ENCODE measurements at places on chromosomes 12 and 14.
A peak's percentile ranks its signal among the peaks of the same experiment; 100 is the strongest.

DNA sequence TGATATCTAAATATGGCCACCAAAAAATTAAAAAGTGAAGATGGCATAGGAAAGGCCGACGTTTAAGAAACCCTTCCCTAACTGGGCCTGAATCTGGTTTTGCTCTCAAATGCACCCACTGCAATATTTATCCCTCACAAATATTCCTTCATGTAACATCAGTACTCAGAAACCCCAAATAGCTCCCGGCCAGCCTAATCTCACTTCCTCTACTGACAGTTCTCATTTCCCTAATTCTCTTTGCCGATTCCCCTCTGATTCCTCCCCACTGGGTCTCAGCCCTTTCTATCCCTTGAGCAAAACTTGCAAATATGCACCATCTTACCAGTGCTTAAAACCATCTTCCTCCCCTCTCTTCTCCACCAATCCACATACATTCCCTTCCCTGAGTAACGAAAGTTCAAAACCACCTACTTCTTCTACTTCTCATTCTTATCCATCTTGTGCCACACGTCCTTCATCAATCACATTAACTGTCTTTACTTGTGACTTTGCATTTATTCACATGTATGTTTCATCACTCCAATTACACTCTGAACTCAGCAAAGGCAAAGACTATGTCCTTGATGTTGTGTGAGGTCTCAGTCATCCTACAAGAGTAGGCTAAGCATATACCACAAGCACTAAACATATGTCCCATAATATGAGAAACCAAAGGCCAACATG is 23.1 kb downstream of the KCNK10 start:
- DNase-seq, result no peak

DNA sequence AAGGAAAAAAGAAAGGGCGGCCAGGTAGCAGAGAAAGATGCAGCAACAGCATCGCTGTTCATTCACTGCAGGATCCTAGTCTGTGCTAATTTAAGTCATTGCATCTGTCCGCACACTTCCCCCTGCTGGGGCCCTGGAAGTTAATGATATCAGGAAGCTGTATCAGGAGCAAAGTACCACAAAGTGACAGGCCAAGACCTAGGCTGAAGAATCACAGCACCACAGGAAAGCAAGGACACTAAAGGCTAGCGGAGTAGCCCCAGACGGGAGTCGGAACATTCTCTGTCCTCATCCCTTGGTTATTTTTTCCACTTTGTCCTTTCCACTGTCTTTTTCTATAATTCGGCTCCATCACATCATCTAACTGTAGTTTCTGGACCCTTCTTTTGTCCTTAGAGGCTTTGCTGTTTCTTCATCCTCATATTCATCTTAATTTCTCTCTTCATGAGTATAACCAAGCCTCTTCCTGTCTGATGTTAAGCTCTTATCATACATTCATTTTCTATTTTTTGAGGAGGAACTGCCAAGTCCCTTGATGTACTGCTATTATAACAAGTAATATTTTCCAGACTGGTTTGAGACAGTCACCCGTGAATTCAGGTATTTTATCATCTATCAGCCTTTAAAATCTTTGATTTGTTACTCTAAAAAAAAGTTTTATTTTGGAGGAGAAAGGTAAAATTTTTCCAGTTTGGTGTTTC is 28.3 kb downstream of the DUSP16 start:
- no peak for DNase-seq

DNA sequence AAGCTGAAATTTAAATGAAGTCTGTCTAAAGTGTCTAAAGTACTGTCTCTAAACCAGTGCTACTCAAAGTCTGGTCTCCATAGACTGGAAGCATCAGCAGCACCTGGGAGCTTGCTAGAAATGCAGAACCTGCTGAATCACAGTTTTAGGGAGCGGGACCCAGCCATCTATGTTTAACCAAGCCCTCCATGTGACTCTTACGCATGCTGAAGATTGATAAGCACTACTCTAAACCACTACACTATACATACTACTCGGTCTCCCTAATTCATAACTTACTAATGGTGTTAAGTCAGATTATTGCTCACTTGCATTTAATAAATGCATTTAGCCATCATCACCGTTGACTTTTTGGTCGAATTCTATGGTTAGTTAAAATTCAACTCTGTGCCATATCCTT is 88.8 kb downstream of the SLC25A21 start:
- no peak for DNase-seq

DNA sequence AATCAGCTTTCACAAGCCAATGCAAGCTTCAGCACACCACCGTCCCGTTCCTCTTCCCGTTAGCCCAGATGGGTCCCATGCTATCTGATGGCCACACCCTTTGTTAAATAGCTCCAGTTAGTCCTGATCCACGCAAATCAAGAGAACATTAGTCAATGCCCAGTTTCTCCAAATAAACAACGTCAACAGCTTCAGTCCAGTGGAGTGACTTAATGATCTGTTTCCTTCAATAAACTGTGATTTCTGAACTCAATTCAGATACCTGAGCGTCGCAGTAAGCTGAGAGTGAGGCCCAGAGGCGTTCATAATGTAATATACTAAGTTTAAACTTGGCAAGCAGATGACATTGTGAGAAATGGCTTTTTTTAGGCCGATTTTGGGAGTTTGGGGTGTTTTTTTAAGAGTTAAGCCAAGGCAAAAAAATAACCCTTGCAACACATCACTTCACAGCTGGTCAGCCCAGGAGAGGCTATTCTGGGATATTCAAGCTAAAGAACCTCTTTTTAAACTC is 112.3 kb downstream of the ZFP36L1 start:
- DNase-seq, result no peak

DNA sequence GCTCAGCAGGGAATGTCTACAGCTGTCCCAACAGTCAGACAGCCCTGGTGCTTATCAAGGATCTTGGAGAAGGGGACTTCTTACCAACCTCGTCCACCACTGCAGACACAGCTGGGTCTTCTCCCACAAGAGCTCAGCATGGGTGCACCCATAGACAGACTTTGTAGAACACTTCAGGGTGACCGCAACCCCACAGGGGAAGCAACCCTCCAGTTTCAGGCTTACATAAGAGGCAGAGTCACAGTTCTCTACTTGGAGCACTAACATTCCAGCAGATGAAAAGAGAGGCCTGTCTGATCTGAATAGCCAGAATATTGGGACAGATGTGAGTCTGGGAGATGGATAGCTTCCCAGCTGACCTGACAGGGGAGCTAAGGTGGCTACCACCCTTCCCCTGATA is 3.5 kb upstream of the CLEC1A start:
- DNase-seq, result no peak

GRCh38 chr12:64383675-64384074 is 6.9 kb downstream of the C12orf56 start:
- DNase-seq, result no peak

DNA sequence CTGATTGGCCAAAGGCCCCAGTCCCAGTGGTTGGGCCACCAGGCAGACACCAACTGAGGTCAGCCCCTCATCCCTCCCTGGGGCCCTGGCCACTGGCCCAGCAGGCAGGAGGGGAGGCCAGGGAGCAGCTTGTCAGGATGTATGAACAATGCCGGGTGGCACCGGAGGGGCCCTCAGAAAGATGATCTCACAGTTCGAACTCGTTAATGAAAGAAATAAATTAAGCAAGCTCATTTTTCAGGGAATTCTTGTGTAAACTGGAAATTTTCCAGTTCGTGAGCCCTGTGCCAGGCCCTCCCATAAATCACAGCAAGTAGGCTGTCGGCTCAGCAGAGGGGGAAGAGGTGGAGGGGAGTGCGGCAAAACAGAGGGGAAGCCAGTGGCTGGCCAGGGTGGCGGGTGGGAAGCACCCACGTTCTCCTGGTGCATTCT is 177.0 kb upstream of the VASH1 start:
- no peak for DNase-seq

- no peak for DNase-seq
These were observed 40.1 kb downstream of the TRAF3 start for GRCh38 chr14:102817318-102817717.

GRCh38 chr14:106315436-106315835 is 789.1 kb downstream of the TMEM121 start:
- DNase-seq, result no peak

DNA sequence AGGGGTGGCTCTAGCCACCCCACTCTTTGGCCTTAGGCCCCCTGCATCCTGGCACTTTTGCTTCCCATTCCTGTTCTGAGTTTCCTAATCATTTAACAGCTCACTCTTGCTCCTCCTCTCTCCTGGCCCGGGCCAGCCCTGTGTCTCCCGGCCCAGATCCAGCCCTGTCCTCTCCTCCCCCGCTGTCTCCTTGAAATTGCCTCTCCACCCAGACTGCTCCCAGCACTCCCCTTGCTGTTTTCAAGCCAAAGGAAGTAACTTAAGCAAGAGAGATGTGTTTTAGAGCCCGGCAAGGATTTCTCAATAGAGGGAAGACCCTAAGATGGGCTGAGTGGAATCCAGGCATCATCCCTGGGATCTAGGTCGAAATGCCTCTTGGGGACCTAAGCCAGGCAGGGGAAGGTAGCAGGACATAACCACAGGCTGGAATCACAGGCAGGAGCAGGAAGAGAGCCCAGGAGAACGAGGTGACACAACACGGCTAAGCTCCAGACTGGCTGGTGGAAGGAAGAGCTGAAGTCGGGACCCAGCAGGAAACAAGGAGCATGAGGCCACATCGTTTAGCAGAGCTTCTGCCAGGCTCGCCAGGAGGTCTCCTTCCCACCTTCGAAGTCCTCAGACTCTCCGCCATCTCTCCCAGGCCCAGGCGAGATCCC is 2.0 kb upstream of the LRP1-AS start:
- no peak for DNase-seq

DNA sequence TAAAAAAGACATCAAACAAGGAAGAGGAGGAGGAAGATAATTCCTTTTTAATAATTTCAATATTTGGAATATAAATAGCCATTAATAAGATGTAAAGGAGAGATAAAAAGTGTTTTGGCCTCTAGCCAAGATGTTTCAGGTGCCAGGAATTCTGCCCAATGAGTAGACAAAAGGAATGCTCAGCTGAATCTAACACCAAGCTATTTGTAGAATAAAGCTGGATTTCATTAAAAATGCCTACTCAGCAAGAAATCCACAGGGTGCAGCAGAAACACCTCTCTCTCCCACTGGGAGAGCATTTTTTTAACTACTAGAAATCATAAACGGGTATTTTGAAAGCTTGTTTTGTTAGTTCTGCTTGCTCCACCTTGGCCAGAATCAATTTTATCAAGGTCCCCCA is 4.1 kb upstream of the STAB2 start:
- no peak for DNase-seq

- no peak for DNase-seq
These were observed 5.3 kb downstream of the OASL start for GRCh38 chr12:121033625-121034349.

GRCh38 chr12:97131220-97131981 is 224.3 kb downstream of the NEDD1 start:
- DNase-seq, result peak; percentile 27

GRCh38 chr12:113234483-113234882 is 13.2 kb downstream of the TPCN1 start:
- no peak for DNase-seq

GRCh38 chr12:109504068-109504467 is 26.6 kb downstream of the UBE3B start:
- DNase-seq, result no peak

DNA sequence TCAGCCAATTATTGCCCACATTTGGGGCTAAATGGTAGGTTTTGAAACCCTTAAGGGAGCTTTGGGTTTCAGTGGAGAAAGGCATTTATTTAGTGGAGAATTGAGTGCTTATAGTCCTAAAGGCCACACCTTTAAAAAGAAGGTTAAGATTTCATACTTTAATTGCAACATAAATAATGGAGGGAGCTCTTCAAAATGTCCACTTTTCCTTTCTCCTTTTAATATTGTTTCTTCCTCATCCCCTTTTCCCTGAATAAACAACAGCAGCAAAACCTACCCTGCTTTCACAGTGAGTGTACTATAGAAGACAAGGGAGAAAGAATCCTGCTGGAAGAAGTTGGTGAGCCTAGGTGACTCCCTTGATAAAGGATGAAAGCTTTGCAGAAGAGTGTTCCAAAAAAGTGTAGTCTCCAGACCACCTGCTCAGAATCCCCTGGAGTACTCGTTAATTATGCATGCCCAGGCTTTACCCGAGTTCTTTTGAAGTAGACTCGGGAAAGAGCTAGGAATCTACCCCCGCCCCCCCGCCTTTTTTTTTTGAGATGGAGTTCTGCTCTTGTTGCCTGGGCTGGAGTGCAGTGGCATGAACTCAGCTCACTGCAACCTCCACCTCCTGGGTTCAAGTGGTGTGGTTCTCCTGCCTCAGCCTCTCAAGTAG is 11.5 kb upstream of the EID3 start:
- DNase-seq, result no peak

DNA sequence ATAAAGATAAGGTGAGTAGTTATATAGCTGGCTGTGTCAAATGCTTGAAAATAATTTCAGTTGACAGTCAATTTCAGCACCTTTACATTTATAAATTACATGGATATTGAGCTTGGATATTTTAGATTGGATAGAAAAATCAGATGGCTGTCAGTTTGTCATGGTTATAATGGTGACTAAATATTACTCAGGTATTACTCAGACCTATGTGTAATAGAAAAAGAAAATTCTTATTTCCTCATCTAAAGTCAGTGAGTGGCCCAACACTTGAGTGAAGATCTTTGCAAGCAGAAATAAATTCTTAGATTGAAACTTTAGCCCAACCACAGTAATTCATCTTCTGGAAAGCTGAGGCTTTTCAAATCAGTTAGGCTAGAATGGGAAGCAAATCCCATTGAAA is 354.4 kb downstream of the NAV3 start:
- no peak for DNase-seq

DNA sequence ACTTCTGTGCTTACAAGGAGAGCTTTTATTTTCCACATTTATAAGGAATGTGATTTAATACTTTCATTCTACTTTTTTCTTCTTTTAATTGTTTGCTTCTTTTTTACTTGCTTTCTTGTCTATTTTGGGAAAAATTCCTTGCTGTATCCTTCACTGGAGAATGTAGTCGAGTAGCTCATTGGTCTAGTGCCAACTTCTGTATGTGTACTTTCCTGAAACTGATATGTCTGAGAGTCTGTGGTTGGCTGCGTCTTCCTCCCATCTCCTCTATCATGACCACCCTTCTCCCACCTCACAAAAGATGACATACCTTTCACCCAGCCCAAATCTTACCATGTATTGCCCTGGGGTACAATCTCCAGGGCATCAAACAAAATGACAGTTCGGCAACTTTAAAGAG is 51.8 kb downstream of the MSRB3 start:
- DNase-seq, result no peak

GRCh38 chr14:99966912-99967311 is 98.3 kb upstream of the EVL start:
- no peak for DNase-seq

DNA sequence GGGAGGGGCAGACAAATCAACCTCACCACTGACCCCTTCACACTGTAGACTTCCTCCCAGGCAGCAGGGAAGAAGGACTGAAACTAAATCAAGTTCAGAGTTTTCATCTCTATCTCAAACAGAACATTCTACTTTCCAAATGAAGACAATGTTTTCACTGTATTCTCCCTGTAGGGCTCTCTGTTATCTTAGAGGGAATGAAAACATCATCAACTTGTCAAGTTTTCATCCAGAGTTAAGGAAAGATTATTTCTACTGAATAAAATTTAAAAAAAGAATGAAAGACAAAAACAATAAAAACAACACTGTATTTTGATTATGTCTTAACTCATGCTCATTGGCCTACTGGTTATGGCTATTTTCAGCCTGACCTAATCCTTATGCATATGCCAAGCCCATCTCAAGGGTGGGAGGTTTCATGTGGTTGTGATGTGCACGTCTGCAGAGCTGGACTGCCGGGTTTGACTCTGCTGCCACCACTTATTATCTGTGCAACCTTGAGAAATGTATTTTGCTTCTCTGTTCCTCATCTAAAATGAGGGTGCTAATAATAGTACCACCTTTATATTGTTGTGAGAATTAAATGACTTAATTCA is 152.0 kb upstream of the AVPR1A start:
- DNase-seq, result no peak

- DNase-seq, result no peak
These were observed 1.3 kb downstream of the PRPH start for GRCh38 chr12:49296034-49296835.

All from spinal cord (tissue), 10 donors.